ENCODE measurements at places on chromosomes 2 and 18. TPM values are rescaled to one million over a fixed set of nuclear protein-coding genes. Genes with fewer than 3 reads are reported as not detected.

DNA sequence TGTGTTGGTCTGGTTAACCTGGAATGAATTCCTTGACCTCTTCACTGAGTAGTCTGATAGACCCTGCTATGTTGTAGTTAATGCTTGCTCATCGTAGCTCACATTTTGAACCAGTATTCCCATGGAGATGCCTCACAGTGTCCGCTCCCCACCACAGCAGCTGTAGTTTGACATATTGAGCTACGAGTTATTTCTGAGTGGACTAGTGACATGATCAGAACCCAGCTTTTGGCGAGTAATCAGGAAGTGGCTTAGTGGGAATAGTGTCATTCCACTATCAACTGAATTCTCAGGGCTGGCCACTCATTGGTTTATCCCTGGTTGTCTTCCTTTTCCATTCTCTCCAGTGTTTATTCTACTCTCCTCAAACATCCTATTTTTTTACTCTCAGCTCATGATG lies 102.7 kb downstream of the MYO1B start:
- H3K27ac ChIP-seq = no peak overlapping the region
- H3K27me3 ChIP-seq = no peaks in the 10 kb centered on the region
- peaks cover 33% of the 10 kb centered on the region for H3K36me3 ChIP-seq
- H3K4me3 ChIP-seq = no peak overlapping the region
- no peak for DNase-seq

DNA sequence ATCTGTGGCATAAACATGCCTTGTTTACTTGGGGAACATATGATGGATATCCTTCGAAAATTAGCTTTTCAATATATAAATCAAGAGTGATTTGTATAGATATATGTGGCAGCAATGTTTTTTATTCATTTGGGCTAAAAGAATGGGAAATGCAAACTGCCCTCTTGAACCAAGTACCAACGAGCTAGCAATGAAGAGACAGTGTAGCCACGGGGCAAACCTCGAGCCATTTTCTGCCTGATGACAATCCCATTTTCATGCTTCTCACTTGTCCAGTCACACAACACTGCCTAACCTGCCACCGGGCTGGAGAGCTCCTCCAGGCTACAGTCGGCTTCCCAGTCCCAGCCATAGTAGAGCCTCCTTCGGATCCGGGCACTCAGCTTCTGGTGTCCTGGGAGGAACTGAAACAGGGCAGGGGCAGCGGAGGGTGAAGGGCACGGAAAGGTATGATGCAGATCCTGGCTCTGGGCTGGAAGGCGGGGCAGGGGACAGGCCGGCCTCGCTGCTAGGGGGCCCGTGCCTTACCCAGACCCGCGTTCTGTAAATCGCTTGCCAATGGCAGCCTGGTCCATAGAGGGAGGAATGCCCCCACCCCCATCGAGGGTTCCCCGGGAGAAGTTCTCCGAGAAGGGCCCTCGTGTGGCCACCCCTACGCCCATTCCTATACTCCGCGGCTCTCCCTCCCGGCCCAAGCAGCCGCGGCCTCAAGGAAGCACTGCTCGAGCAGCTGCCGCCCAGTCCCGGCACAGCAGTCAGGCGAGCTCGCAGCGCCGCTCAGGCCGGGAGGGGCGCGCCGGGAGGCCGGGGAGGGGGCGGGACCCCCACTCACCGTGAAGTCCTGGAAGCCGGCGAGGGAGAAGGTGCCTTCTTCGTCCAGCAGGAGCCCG lies 552 bp downstream of the CNPPD1 start:
- peaks cover 2% of the 10 kb centered on the region for H3K36me3 ChIP-seq
- H3K4me3 ChIP-seq = peak overlapping the region; percentile 84
- DNase-seq = no peak
- H3K27ac ChIP-seq = no peak overlapping the region
- no peaks in the 10 kb centered on the region for H3K27me3 ChIP-seq
- H3K4me1 ChIP-seq = peaks cover 27% of the 10 kb centered on the region

DNA sequence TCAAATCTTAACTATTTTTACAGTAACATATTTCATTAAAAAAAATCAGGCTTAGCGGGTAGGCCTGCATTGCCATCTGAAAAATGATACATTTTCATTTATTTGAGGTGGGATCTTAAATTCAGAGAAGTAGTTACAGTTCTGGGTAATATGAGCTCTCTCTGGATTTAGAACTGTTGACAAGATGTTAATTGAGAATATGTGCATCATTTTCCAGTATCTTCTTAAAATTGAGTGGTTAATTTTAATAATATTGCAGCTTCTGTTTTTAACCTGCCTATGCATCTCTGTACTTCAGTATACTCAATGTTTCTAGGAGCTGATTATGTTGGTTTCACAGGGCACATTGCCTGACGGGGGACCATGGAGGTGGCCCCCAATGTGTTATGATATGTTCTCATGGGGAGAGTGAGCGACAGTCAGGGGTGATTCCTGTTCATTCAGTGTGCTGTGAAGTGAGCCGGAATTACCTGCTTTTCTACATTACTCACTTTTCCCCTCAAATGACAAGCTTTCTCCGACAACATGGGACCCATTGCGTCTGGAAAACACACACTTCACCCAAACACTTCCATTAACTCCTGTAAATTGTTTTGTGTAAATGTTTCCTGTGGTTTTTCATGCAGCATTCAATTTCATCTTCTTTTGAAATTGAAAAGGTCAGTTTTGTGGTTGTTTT lies 406.2 kb downstream of the MTX2 start:
- no peak overlapping the region for H3K4me3 ChIP-seq
- DNase-seq = no peak
- peaks cover 27% of the 10 kb centered on the region for H3K4me1 ChIP-seq
- no peaks in the 10 kb centered on the region for H3K36me3 ChIP-seq
- no peak overlapping the region for H3K27ac ChIP-seq
- no peaks in the 10 kb centered on the region for H3K27me3 ChIP-seq

The CYTIP gene
- total RNA-seq = 0.35 TPM

The SNORC gene
- total RNA-seq = 3.0 TPM

The WDFY1 gene
- total RNA-seq = 41.1 TPM

The CRYGD gene
- not detected for total RNA-seq
